CD4-positive, alpha-beta memory T cell (primary cell): ENCODE measurements at places on chromosomes 3 and 15.
A peak's percentile ranks its signal among the peaks of the same experiment; 100 is the strongest.

DNA sequence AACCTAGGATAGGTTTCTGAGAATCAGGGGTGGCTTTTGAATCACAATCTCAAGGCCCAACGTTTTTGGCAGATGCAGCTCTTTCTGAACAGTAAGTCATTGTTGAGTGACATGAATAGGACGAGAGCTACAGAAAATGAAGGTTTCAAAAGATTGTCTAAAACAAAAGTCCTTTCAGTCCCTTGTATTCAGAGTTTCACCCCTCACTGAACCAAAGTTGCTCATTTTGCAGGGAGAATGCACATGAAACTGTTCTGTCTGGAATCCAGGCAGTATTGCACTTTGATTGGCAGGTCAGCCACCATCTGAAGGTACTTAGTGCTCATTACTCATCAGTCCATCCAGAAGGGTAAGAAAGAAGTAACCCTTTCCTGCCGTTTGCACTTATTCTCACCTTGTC lies 24.1 kb upstream of the RASGRP1 start:
- no peak for DNase-seq

DNA sequence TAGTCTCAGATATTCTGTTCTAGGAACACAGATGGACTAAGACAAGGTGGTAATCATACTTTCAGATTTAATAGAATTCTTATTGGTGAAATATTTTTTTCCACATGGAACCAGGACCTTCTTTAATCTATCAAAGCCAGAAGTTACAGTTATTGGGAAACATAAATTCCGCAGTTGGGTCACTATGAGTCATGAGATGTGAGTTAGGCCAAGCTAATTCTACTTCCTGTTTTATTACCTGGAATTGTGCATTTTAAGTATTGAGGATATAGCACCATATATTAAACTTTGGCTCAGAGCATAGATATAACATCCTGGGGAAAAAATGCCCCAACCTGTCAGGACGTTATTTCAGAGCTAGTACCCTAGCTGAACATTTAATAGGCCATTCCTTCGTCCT lies 96.4 kb upstream of the P3H2 start:
- DNase-seq: no peak

DNA sequence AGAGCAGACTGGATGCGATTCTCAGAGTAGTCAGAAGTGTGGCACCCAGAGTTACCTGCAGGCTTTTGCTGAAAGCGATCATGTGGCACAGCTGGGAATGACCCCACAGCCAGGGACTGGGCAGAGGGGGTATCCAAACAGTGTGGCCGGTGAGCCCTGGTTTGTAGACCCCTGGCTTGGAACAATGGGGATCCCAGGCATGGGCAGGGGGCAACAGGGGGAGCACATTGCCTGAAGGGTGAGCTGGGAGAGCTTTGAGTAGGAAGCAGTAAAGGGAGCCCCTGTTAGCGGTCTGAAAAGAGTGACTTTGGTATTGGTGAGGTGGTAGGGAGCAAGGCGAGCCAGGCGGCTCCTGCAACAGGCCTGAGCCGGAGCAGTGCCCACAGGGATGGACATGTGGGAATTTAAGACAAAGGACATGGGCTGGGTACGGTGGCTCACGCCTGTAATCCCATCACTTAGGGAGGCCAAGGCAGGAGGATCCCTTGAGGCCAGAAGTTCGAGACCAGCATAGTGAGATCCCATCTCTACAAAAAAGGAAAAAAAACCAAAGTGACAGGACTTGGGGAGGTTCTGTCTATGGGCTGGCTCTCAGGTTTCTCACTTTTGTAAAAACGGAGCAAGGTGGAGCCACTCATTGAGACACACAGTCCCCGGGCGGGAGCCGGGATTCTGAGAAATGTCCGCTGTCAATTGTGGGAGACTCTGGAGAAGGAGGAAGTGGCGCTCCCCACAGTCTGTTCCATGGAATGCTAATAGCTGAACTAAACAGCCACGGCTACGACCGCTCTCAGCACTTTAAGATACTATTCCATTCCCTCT lies 223.8 kb upstream of the LYSMD4 start:
- no peak for DNase-seq

DNA sequence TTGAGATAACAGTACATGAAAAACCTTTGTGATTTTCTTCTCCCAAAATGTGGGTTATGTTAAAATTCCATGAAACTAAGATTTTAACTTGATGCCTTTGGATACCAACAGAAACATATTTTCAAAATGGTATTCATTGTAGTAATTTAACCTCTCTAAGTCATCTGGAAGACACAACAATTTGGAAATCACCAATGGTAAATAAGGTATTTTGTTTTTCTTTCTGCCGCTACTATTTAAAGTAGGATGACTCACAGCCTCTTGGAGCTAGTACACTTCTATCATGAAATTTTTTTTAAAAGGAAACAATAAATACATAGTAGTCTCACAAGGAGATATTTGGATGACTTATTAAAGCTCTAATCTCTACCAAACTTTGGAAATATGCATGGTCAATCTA lies 291.6 kb upstream of the VEPH1 start:
- DNase-seq: no peak

- no peak for DNase-seq
These were observed 54.2 kb downstream of the FBXL2 start for GRCh38 chr3:33331414-33331813.

GRCh38 chr15:71057143-71057542 lies 58.1 kb upstream of the THSD4 start:
- DNase-seq: no peak

DNA sequence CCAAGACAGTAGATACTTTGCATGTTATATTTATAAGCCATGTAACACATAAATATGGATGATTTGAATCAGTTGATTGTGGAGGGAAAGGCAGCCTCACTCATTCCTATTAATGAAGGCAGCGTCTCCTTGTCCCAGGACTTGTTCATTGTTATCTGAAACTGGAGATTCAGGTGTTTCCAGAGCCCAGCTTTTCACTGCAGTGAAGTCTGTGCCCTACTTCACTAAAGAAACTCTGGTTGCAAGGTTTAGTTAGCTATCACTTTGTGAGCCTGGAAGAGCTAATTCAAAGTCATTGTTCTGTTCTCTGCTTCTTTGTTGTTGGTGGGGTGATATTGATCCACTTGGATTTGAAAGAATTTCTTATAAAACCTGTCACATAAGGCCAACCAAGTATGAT lies 9.8 kb downstream of the NR2C2 start:
- no peak for DNase-seq

- DNase-seq: no peak
These were observed 62.3 kb downstream of the MEIS2 start for GRCh38 chr15:37037850-37038715.

GRCh38 chr3:52121813-52122212 lies 32.4 kb downstream of the POC1A start:
- no peak for DNase-seq

DNA sequence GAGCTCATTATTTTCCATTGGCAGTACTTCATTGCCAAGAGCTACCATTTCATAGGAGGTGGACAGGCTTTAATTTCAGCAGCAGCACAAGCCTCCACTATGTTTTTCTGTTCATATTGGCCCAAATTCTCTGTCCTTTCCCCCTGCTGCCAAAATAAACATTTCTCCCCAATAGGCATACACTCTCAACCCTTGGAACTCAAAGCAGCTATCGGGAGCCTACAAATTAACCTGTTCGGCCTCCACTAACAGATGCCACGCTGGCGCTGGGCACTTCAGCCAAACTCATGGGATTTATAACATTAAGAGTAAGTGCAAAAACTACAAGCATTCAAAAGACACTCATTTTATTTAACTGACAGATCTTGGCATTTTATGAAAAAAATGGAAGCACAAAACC lies 95.7 kb downstream of the NSUN3 start:
- DNase-seq: no peak

GRCh38 chr3:100317912-100318311 lies 16.6 kb upstream of the NIT2 start:
- DNase-seq: no peak

GRCh38 chr3:25002052-25002451 lies 426.0 kb upstream of the RARB start:
- DNase-seq: no peak

- no peak for DNase-seq
These were observed 45.6 kb downstream of the MFSD1 start for GRCh38 chr3:158847452-158847821.

DNA sequence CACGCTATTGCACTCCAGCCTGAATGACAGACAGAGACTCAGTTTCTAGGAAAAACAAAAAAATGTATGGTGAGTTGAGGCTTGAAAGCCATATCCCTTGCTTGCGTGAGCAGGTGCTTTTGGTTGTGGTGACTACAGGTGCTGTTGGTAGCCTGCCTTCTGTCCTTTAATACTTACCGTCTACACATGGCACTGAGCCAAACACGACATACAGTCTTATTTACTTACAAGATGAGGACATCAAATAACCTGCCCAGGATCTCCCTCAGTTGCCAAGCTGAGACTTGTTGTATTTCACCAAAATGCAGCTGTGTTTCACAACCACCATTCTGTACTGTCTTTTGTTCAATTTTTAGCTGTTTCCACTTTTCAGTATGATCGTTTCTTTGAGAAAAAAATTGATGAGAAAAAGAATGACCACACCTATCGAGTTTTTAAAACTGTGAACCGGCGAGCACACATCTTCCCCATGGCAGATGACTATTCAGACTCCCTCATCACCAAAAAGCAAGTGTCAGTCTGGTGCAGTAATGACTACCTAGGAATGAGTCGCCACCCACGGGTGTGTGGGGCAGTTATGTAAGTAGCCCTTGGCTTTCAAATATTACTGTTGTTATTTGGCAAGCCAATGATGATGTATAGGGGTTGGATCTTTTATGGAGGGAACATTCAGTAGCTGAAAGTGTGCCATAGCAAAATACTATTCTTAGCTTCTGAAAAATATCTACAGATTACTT lies 6.5 kb downstream of the ALAS1 start:
- DNase-seq: no peak

DNA sequence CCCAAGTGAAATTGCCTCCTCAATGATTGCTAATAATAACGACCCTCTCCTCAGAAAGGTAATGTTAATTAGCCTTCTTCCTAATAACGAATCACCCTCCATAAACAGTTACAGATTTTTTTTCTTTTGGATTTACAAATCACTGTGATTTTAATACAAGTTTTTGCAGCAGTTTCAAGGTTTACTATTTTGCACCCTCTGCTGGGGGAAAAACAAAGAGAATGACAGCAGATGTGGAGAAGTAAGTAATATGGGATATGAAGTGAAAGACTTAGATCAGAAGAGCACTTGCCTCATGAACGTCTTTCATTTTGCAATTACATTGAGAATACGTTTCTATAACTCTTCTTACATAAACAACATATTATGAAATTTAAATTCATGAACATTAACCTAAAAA lies 16.1 kb upstream of the CNTN3 start:
- DNase-seq: no peak

GRCh38 chr15:53230473-53230872 lies 440.3 kb upstream of the ONECUT1 start:
- DNase-seq: no peak

GRCh38 chr3:109023656-109024254 lies 70.1 kb upstream of the GUCA1C start:
- peak; percentile 40 for DNase-seq
